ENCODE measurements at places on chromosomes 11 and 22.

- DNase-seq: no peak
Measured at GRCh38 chr11:12517306-12517705, 139.9 kb downstream of the PARVA start.

DNA sequence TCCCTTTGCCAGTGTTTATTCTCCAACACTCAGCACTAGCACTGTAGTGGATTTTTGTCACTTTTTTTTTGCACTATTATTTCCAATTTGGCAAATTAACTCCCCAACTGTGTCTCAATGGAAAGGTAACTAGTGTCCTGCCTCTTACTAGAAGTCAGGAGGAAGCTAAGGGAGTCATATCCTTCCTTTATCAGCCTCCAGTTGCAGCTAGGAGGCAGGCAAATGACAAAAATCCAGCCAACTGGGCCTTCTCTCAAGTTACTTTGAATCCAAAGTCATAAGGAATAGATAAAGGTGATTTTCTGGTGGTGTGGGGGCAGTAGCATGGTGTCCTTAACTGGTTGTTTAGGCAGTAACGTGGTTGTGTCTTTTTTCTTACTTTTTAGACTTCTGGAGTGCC lies 15.6 kb upstream of the P4HA3 start:
- DNase-seq: no peak

DNA sequence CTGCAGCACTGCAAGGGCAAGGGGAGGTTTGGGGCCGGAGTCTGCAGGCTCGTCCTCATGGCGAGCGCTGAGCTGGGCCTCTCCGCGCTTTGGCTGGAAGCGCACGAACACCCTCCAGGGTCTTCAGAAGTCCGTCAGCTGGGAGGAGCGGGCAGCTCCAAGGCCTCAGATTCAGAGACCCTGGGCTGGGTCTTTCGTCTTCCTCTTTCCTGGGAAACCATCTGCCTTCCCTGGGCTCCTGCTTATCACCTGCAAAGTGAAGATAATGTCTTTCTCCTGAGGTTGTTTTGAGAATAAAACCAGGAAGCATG lies 525.6 kb downstream of the BRD1 start:
- no peak for DNase-seq

- no peak for DNase-seq
Measured at GRCh38 chr22:24954114-24954463, 1.6 kb downstream of the KIAA1671 start.

GRCh38 chr22:26476705-26477340 lies 6.8 kb downstream of the HPS4 start:
- no peak for DNase-seq

GRCh38 chr22:33006220-33006954 lies 51.8 kb downstream of the SYN3 start:
- DNase-seq: no peak

DNA sequence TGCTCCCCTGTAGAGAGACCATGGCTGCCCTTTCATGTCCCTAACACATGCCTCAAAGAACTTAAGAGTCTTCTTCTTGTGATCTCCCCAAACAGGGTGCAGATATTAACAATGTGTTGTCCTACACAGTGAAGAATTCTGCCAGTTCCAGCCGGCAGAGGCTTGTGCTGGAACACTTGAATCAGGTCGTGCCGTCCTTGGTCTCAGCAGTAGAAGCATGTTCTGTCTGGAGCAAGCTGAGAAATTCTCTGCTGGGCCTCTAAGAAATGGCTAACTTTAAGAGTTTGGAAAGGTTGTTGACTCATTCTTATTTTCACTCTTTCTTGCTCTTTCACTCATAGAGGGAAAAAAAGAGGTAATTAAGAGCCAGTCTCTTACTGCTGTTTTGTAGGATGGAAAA lies 71.1 kb upstream of the SLC25A18 start:
- DNase-seq: no peak

- no peak for DNase-seq
Measured at GRCh38 chr11:94312339-94312738, 8.0 kb downstream of the IZUMO1R start.

DNA sequence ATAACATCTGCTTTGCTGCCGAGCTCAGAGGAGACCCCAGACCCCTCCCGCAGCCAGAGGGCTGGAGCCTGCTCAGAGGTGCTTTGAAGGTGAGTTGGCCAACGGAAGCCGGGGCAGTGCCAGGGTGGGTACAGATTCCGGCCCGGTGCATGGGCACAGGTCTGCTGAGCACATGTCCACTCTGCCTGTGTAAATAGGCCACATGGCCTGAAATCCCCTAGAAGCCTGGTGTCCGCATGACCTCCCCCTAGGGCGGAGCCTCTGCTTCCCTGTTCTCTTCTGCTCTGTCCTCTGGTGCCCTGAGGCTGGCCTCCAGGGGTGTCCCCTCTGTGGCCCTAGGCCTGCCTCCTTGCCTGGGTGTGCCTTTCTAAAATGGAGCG lies 19.6 kb upstream of the TXNRD2 start:
- DNase-seq: no peak

DNA sequence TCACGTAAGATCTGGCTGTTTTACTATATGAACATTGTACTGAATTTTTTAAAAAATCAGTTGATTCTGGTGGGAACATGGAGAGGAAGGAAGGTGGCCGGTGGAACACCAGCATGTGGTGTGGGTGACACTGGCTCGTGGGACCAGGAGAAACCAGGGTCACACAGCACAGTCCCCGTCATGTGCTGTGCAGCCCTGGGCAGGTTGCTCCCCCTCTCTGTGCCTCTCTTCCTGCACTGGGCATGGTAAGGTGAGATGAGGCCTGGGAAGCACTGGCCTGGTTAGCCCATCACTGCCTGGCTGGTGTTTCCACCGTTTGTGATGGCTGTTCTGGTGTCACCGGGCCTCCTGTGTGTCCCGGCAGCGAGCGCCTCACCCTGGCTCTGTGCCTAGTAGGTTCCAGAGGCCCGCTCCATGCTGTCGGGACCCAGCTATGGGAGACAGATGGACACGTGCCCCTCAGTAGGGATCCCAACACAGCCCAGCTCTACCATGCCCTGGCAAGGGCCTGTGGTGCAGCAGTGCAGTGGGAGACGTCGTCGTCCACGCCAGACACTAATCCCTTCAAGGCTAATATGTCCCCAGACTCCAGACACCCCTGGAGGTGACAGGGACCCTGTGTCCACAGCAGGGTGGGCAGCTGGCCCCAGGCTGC lies 88.2 kb upstream of the LINC01488 start:
- no peak for DNase-seq

DNA sequence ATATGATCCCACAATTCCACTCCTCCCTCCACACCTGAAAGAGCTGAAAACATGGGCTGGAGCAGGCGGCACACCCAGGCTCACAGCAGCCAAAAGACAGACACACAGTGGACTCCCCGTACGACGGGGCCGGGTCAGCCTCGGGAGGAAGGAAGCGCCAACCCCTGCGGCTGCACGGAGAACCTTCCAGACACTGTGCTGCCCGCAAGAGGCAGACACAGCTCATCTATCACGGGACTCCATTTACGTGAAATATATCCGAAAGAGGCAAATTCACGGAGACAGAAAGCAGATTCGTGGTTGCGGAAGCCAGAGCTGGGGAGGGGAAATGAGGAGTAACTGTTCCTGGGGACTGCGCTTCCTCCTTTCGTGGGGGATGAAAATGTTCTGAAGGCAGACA lies 165.0 kb downstream of the BRD1 start:
- DNase-seq: no peak

DNA sequence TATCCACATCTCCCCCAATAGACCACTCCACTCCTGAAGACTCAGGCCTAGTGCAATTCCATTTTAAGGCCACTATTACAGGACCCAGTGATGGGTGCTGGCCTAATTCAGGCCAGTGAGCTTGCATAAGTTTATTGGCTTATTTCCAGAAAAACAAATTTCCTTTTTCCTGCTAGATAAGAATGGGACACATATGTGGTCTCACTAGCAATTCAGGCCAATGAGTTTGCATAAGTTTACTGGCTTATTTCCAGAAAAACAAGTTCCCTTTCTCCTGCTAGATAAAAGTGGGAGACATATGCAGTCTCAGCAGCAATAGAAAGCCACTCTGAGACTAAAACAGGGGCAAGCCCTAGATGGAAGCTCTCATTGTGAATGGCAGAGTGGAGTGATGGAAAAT lies 22.4 kb downstream of the ADM start:
- DNase-seq: no peak

DNA sequence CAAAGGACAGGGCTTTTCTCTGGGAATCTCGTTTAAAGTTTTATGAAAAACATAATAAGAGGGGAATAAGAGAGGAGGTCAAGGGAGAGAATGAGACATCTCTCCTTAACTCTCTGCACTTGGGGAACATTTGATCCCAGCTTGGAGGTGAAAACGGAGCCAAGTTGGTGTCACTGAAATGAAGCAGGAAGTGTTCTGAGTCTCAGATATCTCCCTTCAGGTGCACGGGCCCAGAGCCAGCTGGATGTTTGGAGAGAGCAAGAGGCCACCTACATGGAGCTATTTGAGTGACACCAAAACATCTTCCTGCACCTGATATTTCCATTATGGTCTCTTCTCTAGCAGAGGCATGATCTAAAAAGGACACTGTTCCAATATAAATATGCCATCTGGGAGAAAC lies 85.7 kb downstream of the BLID start:
- DNase-seq: no peak

GRCh38 chr11:47324520-47324919 lies 28.0 kb downstream of the MYBPC3 start:
- DNase-seq: no peak

- DNase-seq: no peak
Measured at GRCh38 chr11:72842126-72842525, 27.9 kb downstream of the ATG16L2 start.

- DNase-seq: no peak
Measured at GRCh38 chr11:96715208-96715607, 325.4 kb downstream of the JRKL start.

- DNase-seq: no peak
Measured at GRCh38 chr11:131693756-131694155, 323.3 kb downstream of the NTM start.

GRCh38 chr22:32932176-32932575 lies 126.0 kb downstream of the SYN3 start:
- DNase-seq: no peak

GRCh38 chr11:11787305-11788062 lies 54.3 kb upstream of the USP47 start:
- no peak for DNase-seq

DNA sequence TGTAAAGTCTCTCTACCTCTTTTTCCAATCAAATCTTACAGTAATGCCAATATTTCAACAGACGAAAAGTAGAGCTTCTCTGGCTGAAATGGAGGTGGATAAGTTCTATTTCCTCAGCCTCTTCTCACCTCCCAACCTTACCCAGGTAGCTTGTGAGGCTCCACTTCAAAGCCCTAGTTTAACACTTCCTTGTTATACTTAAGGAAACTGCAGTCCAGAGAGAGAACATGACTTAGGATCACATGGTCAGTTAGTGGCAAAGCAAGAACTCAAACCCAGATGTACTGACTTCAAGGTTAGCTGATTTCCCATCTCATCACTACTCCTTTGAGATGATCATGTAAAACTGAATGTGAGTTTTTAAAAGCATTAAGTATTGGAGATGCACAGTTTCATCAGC lies 32.5 kb downstream of the PAK1 start:
- no peak for DNase-seq

- DNase-seq: no peak
Measured at GRCh38 chr11:48005831-48006270, 25.5 kb downstream of the PTPRJ start.

DNA sequence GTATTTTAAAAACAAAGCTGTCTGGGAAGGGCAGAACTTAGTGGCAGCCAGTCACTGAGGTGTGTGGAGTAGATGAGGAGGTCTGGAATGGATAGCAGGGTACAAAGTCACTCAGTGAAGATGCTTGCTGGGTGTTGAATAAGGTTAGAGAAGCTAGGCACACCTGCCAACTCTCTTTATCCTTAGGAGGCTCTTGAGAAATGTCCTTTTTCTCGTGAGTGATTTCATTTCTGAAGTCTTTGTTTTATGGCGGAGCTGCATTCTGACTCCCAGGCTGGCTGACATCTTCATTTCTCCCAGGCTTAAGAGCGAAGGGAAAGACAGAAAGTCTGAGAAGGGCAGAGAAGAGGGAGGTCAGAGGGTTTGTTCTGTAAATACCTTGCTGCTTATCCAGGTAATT lies 31.0 kb downstream of the CECR2 start:
- no peak for DNase-seq

DNA sequence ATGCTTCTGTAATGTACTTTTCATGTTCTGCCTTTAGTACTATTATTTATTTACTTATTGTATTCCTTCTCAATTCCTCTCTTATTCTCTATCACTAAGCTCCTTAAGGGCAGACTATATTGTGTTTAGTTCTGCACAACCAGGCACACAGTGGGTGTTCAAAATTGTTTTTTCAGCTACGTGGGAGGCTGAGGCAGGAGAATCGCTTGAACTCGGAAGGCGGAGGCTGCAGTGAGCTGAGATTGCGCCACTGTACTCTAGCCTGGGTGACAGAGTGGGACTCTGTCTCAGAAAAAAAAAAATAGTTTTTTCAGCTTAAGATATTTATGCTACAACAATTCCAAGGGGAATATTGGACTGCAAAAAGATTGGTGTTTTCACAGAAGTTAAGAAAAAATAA lies 17.4 kb upstream of the DDX17 start:
- DNase-seq: no peak

GRCh38 chr22:46985507-46985882 lies 223.0 kb downstream of the TBC1D22A start:
- no peak for DNase-seq
